SK-N-SH treated with all-trans-retinoic acid at 6 μM for 48 hours (cell line): ENCODE measurements at places on chromosomes 11 and 22.

- no peak for ATAC-seq
These were observed 2.2 kb downstream of the OR51E2 start for GRCh38 chr11:4695442-4695841.

- ATAC-seq = no peak
These were observed 14.8 kb downstream of the APLNR start for GRCh38 chr11:57222239-57222638.

DNA sequence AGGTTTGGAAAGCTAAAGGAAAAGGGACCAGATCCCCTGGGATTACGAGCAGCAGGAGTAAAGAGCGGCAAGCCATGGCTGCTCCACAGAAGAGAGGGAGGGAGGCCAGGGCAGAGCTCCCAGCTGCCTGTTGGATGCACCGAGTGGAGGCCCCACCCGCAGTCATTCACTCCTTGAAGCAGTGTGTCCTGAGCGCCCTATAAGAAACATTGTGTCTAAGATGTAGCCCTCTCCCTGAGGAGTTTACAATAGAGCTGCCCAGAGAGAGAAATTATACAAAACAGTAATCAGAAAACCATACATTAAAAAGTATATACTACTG lies 54.7 kb upstream of the CSNK2A3 start:
- ATAC-seq = no peak

GRCh38 chr11:62402226-62402959 lies 16.4 kb upstream of the SCGB1A1 start:
- no peak for ATAC-seq

- no peak for ATAC-seq
These were observed 145.6 kb downstream of the WT1 start for GRCh38 chr11:32289701-32290100.

- ATAC-seq = no peak
These were observed 5.1 kb downstream of the C11orf42 start for GRCh38 chr11:6210274-6210955.

- no peak for ATAC-seq
These were observed 155.7 kb downstream of the GRIK4 start for GRCh38 chr11:120667281-120667680.

DNA sequence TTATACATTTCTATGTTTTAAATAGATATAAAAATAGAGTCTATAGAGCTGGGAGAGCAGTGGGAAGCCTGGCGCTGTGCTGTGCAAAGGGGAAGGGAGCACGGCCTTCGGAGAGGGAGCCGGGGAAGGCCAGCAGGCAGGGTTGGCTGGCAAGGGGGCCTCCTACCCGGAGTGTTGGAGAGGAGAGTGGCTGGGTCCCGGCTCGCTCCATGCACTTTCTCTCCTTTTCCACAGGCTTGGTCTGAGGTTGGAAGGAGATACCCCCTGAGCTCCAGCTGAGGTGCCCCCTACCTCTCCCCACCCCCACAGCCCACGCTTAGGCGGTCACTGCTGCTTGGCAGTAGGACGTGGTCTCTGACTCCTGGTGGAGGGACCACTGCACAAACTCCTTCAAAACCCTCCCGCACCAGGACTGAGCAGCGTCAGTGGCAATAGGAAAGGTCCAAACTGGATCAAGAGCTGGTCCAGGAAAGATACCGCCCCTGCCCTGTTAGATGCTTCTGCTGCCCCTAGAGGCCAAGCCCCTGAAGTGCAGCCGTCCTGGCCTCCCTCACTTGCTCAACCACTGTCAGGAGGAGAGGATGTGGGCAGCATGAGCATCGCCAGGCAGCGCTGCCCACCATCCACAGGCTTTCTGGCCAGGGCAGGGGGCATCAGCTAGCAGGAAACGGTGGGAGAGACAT lies 52.9 kb downstream of the SYT13 start:
- ATAC-seq = peak; percentile 95

- no peak for ATAC-seq
These were observed 20.3 kb upstream of the FGF3 start for GRCh38 chr11:69839516-69839915.

- ATAC-seq = no peak
These were observed 42.6 kb downstream of the CHST1 start for GRCh38 chr11:45622861-45623260.

GRCh38 chr11:67387518-67387917 lies 4.3 kb upstream of the RAD9A start:
- ATAC-seq = no peak

- no peak for ATAC-seq
These were observed 23.2 kb downstream of the HIPK3 start for GRCh38 chr11:33280411-33280810.

DNA sequence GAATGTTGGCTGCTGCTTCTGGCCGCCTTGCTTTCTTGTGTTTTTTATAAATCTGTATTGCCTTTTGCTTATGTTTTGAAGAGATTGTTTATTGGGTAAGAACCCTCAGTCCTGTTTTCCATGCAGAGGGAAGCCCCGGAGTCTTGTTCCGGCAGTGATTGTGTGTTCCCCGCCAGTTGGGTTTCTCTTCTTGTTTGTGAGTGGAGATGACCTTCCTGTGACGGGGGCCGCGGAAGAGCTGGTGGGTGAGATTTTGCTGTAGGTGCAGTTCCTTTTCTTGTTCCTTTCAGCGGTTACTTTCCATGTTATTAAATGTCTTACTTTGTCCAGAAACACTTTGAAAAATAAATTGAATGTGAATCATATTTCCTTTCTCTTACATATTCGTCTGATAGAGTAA lies 8.3 kb downstream of the TBC1D22A start:
- no peak for ATAC-seq

DNA sequence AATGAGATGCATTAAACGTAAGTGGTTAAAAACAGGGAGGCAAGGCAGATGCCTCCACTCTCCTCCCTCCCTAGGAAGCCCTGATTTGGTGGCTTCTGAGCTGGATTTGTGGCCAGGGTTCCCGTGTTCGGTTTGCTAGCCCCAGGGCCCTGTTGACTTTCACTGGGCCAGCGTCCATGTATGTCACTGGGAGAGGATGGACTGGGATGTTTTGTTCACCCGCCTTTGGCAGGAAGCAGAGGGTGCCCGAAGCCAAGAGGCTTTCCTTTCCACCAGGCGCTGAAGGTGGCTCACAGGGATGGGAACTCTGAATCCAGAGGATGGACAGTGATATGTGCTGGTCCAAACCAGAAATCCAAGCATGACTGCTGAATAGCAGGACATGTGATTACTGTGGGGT lies 146.6 kb downstream of the CSNK2A3 start:
- ATAC-seq = no peak

GRCh38 chr22:30743257-30744020 lies 48.8 kb downstream of the OSBP2 start:
- ATAC-seq = no peak

DNA sequence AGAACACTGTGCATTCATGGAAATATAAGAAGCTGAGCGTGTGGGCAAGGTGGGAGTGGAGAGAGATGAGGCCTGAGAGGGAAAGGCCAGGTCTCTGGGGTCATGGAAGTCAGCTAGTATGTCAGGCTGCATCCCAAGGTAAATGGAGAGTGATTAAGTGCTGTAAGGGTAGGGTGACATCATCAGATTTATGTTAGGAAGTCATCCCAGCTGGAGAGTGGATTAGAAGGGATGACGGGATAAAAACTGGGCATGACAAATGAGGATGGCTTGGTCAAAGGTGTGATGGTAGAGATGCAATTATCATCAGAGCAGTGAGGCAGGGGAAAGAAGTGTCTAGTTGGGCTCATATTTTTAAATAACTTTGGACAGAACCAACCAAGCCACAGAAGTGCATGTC lies 3.5 kb upstream of the ENDOD1 start:
- no peak for ATAC-seq

- peak; percentile 23 for ATAC-seq
These were observed 13.1 kb downstream of the TAF1D start for GRCh38 chr11:93727985-93728791.

GRCh38 chr22:30290342-30291057 lies 1.2 kb upstream of the CASTOR1 start:
- no peak for ATAC-seq

GRCh38 chr11:17588721-17589120 lies 41.7 kb downstream of the OTOG start:
- ATAC-seq = no peak

GRCh38 chr11:20367313-20367948 lies 3.9 kb downstream of the HTATIP2 start:
- ATAC-seq = peak; percentile 94

GRCh38 chr22:23509571-23510302 lies 70.4 kb downstream of the IGLL1 start:
- no peak for ATAC-seq

DNA sequence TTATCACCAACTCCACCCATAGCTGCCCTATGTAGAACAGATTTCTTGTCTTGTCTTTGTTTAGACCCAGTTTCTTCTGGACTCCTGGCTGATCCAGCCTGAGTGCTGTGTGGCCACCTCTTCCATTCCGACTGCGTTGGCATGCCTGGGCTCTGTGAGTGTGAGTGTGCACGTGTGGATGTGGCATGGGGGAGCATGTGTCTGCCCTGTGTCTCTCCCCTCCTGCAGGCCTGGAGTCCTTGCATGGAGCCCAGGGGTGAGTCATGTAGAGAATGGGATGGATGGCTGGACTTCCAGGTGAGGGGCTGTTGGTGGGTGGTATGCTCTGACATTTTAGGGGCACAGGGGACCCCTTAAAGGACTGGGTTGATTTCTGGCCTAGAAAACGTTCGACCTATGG lies 194.7 kb downstream of the GRIK4 start:
- no peak for ATAC-seq

GRCh38 chr11:67680696-67681470 lies 6.5 kb upstream of the ALDH3B2 start:
- no peak for ATAC-seq

GRCh38 chr11:90867416-90867815 lies 644.6 kb upstream of the CHORDC1 start:
- no peak for ATAC-seq

GRCh38 chr11:6856871-6857270 lies 6.0 kb upstream of the OR10A2 start:
- ATAC-seq = no peak

DNA sequence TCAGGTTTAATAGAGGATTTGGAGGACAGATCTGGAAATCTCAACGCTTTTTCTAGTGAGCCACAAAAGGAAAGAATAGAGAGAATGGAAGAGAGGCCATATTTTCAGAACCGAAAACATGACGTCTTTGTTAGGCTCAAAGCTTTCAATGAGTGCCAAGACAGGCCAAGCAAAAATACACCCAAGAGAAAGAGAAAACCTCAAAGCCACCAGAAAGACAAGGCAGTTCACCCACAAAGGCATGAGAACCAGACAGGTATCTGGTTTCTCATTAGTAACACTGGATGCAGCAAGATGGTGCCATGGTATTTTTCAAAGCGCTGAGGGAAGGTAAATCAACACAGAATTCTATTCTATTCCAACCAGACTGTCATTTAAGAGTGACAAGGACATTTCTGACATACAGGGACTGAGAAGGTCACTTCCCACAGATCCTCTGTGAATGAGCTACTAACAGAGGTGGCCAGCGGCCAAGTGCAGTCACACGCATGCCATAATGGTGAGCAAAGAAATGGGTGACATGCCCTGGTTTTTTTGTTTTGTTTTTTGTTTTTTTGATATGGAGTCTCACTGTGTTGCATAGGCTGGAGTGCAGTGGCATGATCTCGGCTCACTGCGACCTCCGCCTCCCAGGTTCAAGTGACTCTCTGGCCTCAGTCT lies 41.9 kb downstream of the TOLLIP start:
- ATAC-seq = no peak

DNA sequence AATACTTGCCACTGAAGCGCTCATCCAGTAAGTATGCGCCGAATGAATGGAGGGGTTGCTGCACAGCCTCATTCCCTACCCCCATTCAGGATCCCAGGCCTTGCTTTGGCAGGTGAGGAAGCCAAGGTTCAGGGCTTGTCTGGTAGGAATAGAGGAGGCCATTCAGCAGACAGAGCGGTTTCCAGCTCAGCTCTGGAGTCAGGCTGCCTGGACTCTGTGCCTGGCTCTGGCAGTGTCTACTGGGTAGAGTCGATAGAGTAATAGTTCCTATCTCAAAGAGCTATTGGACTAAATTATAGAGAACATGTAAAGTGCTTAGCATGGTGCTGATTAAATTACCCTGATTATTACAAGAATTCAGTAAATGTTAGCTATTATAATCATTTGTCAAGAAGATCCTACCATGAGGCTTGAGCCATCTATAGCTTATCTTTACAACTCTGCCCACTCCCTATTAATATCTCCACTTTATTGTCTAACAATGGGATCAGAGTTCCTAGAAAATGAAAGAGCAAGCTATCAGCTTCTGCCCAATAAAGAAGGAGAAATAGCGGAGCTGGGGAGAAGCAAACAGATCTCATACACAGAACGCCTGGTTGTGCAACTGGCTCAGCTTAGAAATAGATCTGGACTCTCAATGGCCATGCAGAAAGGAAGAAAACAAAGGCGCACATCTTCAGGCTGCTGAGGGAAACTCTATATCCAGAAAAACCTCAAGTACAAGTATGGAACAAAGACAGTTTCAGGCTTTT lies 6.6 kb upstream of the SNX32 start:
- no peak for ATAC-seq

DNA sequence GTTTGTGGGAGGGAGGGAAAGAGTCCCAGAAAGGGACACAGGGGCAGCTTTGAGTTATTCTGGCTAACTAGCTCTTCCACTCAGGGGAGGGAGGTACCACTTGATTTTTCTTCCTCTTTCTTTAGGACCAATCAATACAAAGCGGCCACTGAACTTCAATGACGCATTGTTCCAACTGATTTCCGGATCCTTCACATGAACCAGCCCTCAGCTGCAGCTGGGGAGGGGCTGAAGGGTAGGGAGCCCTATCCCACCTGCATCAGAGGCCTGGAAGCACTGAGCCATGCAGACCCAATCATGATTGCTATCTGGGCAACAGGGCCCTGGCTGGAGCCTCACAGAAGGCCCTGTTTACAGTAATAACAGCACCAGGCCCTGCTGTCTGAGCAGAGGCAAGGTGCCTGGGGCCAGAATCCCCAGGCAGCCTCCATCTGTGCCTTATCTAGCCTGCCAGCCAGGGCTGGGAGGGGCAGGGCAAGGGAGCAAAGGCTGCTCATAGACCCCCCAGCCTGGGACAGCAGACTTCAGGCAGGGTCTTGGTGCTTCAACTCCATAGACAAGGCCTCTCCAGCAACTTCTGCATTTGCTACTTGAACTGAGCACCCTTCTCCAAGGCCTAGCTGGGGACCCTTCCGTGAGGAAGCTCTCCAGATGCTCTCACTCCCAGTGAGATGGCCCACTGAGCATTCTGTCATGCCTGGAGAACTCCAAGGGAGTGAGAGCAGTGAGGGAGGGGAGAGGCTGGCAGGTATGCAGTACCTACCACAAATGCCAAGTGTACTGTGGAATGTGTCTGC lies 22.5 kb downstream of the CLPB start:
- peak; percentile 47 for ATAC-seq

DNA sequence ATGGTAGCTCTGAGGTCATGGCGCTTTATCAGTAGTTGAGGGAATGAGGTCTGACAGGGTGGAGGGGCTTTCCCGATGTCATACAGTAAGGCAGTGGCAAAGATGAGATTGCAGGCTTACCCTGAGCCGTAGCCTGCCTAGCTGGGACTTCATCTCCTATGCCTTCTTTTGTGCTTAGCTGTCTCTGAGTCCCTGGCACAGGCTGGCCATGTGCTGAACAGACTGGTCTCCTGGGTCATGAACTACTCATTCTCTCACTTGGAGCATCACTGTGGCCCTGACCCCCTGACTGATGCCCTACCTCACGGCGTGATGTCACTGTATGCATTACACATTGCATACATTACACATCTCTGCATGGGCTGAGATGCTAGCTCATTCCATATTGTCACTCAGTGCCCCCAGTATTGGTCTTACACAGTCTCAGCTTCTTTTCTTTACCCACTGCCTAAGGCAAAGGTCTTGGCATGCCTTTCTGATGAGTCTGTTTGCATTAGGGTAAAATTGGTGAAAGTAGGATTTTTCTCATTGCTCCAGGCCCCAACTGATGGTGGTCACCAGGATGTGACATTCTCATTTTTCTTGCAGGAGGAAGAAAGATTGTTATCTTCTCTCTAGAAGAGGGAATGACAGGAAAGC lies 389.4 kb upstream of the CADM1 start:
- ATAC-seq = no peak
